ENCODE measurements at places on chromosomes 7 and 10.

GRCh38 chr7:30405179-30405578 lies 73.4 kb downstream of the NOD1 start:
- DNase-seq = no peak

DNA sequence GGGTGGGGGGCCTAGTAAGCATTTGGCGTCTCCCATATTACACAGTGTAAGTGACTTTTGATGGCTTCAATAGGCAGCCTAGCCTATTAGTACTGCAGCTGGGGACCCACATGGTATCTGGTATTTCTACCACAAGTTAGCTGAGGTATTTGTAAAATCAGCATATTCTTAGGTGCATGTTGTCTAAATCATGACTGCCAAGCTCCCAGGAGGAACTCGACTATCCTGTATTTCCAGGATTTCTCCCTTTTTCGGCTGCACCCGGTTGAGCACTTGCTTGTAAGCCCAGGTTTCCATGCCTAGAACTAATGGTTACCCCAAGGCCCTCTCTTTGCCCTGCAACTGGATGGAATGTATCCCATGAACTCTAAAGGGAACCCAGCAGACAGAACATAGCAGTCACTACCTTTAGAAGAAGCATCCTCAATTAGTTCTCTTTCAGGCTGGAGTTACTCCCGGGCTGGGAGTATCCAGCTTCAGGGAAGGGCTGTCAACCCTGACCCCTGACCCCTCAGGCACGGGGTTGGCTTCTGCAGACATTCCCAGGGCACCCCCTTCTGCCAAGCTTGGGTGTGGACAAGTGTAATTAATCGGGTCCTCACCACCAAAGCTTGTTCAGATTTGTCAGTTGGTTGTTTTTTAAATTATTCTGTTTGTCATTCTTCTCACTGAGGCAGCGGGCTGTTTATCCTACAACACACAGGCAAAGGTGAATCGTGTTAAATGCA lies 90.3 kb upstream of the PARD3 start:
- DNase-seq = no peak

GRCh38 chr10:60032723-60033122 lies 126.4 kb upstream of the CCDC6 start:
- peak; percentile 99 for DNase-seq

- DNase-seq = peak; percentile 9
These were observed 11.8 kb downstream of the CUTC start for GRCh38 chr10:99743841-99744240.

DNA sequence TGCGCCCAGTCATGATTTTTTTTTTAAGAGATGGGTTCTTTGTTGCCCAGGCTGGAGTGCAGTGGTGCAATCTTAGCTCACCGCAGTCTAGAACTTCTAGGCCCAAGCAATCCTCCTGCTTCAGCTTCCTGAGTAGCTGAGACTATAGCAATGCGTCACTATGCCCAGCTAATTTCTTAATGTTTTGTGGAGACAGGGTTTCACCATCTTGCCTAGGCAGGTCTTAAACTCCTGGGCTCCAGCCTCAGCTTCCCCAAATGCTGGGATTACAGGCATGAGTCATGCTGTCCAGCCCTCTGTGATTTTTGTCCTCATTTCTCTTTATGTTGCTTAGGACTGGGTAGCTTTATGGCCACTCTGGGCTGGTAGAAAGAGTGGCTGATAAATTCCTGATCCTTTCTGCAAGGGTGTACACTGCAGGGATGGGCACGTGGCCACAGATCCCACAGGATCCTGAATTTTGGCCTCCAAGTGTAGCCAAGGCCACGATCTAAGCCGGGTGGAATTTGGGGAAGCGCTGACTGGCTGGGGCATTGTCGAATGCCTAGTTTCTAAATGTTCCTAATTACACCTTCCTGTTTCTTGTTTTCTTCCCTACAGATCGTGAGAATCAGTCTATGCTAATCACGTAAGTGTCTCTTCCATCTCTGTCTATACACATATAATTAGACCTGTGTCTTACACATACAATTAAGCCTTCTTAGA lies 24.1 kb upstream of the MYH16 start:
- DNase-seq = peak; percentile 91

Measured in MV-4-11 (cell line).